ENCODE measurements at places on chromosomes 16 and 17.

- DNase-seq = no peak
Measured at GRCh38 chr17:75087182-75087557, 584 bp upstream of the SLC16A5 start.

- DNase-seq = no peak
Measured at GRCh38 chr17:27743281-27743885, 56.9 kb downstream of the NOS2 start.

GRCh38 chr17:79741751-79742588 lies 11.2 kb downstream of the ENPP7 start:
- peak; percentile 25 for DNase-seq

GRCh38 chr17:7587420-7588151 lies 2.3 kb downstream of the SOX15 start:
- no peak for DNase-seq

DNA sequence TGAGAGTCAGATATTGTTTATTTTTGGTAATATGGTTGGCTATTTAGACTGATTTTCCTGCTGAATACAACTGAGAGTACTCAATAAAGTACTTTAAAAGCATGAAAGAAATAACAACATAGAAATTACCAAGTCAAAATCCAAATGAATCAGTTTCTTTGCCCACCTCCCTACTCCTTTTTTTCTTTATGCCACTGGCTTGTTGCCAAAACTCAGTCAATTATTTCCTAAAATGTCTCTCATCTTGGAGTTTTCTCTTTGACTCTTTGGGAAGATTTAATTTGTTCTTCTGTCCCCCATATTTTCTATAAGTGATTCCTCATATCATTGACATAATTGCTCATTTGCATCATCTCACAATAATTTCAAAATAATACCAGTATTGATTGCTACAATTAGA lies 2.6 kb upstream of the OMG start:
- DNase-seq = no peak

GRCh38 chr17:28466521-28467048 lies 6.9 kb upstream of the SLC13A2 start:
- no peak for DNase-seq

DNA sequence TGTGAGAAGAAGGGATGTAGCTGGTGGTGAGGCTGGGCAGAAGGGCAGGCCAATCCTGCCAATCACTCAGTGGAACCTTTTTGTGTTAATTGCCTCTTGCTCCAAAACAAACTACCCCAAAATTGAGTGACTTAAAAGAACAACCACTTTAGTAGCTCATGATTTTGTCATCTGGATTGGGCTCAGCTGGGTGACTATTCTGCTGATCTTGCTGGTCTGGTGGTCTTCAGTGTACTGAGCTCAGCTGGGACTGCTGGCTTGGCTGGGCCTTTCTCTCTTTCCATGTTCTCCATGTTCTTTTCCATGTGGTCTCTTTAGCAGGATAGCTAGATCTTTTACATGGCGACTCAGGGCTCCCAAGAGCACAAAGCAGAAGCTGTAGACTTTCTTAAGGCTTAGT lies 37.7 kb upstream of the SDK2 start:
- no peak for DNase-seq

- no peak for DNase-seq
Measured at GRCh38 chr17:60598001-60598736, 1.8 kb upstream of the PPM1D start.

DNA sequence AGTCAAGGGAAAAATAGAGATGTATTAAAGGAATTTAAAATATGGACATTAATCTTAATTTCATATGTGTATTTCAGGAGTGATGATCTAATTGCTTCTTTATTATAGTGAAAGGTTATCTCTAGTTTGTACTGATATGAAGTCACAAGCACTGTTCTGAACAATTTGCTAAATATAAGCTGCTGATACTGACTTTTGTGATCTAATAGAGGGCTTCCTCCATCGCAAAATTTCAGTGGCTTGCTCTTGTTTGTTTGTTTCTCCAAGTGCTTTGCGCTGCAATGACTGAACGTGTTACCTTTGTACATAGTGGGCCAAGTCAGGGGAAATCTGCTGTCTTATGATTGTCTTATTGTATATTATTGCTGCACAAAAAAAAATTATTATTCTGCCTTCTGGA lies 307.0 kb downstream of the KCNJ2 start:
- no peak for DNase-seq

- no peak for DNase-seq
Measured at GRCh38 chr17:1123921-1124715, 55.7 kb downstream of the ABR start.

GRCh38 chr17:77212833-77213777 lies 72.3 kb downstream of the SEC14L1 start:
- DNase-seq = no peak

DNA sequence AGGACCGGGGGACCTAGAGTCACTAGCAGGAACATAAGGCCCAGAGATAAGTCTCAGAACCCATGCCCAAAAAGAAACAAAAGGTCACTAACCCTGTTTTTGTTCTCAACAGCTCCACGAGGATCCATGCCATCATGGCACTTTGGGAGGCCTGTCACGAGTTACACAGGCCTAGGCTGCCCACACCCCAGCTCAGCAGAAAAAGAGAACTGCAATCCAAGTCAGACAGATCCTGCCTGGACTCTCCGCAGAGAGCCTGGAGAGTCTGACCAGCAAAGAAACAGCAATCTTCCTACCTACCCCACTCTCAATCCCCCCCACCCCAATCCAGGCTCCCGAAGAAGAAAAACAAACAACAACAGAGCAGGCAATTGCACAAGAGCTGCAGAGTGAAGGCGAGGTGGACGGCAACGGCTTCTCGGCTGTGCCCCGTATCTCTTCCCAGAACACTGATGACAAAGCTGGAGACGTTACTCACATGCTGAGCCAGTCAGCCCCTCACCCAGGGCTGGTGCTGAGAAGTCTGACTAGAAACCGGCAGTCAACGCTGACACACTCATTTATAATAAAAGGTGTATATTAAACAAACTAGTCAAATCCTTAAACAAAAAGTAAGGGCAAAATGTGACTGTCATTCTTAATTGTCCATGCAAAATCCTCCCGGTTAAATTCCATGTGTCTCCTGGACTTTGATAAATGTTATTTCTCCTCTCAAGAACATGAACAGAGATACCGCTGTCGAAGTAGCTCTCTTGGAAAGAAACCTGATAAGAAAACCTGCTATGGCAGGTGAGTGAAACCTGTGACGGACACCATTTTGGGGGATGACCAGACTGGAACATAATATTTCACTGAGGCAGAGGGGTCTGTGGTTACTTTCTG lies 89.3 kb downstream of the SMG6 start:
- no peak for DNase-seq

- no peak for DNase-seq
Measured at GRCh38 chr16:69599731-69600130, 34.0 kb downstream of the NFAT5 start.

- DNase-seq = no peak
Measured at GRCh38 chr16:68046106-68046505, 23.0 kb downstream of the DUS2 start.

DNA sequence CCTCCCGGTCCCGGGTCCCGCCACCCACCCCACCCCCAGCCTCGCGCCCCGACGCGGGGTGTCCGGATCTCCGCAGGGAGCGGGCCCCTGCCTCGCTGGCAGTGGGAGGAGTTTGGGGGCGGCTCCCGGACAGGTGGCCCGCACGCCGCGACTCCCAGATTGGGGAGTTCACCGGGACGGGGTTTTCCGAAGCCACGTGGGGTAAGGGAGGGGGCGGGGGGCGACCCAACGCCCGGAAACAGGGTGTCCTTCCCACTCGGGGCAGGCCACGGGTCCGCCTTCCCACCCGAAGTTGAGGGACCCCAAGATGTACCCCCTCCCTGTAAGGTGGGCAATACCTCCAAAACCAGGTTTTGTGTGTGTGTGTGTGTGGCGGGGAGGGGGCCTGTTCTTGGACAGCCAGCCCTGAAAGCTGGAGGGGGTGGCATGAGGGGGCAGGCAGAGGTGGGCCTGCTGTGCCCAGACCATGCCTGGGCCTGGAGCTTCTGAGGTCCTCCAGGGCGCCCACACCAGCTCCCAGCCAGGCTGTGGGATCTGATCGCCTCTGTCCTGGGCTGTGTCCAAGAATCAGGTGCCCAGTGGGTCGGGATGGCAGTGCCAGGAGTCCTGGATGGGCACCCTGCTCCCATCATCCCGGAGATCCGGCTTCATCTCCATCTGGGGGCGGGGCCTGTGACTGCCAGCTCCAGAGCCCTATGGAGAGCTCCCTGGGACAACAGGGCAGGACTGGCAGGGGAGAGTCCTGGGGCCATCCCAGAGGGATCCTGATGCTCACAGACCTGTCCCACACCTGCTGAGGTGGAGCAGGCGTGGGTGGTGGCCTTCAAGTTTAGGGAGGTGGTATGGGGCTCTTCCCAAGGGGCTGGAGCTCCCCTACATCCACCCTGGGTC lies 767 bp downstream of the SYNGR2 start:
- DNase-seq = no peak

DNA sequence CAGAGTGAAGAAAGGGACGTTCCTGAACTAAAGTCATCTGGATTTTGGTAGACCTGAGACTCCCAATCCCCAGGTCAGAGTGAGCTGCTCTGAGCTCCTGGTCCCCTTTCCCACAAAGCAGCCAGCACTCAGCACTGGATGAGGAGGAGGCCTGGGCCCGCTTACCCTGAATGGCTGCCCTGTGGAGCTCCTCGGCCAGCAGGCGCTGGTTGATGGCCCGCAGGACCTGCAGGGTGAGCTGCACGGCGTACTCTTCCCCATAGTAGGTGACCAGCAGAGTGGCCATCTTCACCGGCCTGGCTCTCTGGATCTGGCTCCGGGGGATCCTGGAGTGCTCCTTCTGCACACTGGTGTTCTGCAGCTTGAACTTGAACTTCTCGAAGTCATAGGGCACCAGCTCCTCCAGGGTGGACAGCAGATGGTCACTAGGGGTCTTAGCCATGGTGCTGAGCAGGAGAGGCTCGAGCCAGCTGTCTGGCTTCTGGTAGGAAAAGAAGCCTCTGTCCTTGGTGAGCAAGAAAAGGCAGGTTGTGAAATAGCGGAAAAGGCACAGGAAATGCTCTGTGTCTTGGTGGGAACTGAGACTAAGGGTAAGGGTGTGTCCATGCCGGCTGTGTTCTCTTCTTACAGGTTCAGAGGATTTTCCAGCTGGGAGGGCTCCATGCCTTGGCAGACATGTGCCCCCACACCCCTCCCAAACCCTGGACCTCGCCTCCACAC lies at the start of gene MEFV:
TSS of gene MEFV (minus strand) at position 488 of the 720 bp plus-strand sequence. CDS start at position 442, 46 bp downstream.
- DNase-seq = no peak

DNA sequence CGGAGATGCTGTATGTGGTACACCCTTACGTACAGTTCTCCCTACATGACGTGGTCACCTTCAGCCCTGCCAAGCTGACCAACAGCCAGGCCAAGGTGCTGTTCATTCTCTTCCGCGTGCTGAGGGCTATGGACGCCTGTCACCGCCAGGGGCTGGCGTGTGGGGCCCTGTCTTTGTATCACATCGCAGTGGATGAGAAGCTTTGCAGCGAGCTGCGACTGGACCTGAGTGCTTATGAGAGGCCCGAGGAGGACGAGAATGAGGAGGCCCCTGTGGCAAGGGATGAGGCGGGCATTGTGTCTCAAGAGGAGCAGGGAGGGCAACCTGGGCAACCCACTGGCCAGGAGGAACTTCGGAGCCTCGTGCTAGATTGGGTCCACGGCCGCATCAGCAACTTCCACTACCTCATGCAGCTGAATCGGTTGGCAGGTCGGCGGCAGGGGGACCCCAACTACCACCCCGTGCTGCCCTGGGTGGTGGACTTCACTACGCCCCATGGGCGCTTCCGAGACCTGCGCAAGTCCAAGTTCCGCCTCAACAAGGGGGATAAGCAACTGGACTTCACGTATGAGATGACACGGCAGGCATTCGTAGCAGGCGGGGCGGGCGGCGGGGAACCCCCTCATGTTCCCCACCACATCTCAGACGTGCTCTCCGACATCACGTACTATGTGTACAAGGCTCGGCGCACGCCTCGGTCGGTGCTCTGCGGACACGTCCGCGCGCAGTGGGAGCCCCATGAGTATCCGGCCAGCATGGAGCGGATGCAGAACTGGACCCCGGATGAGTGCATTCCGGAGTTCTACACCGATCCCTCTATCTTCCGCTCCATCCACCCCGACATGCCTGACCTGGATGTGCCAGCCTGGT lies 1.4 kb downstream of the WDR81 start:
- no peak for DNase-seq

DNA sequence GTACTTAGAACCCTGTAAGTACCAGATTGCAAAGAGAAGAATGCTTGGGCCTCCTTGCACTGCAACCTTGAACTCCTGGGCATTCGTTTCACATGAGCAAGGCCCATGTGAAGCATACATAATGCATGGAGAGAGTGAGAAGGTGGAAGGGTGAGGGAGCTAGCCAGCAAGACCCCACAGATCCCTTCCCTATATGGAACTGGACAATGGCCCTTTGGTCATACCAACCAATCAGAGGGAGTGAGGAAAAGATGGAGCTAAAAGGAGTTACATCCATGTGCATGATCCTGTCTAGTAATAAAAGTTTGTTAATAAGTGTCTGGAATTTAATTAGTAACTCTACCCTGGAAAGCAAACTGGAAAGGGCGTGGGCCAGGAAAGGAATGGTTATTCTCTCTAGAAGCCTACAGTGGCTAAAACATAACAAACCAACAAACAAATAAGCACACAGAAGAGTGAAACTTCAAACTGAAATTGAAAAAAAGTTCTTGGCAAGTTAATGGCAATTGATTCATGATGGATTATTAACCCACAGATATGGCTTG lies 29.6 kb downstream of the DNAH3 start:
- no peak for DNase-seq

DNA sequence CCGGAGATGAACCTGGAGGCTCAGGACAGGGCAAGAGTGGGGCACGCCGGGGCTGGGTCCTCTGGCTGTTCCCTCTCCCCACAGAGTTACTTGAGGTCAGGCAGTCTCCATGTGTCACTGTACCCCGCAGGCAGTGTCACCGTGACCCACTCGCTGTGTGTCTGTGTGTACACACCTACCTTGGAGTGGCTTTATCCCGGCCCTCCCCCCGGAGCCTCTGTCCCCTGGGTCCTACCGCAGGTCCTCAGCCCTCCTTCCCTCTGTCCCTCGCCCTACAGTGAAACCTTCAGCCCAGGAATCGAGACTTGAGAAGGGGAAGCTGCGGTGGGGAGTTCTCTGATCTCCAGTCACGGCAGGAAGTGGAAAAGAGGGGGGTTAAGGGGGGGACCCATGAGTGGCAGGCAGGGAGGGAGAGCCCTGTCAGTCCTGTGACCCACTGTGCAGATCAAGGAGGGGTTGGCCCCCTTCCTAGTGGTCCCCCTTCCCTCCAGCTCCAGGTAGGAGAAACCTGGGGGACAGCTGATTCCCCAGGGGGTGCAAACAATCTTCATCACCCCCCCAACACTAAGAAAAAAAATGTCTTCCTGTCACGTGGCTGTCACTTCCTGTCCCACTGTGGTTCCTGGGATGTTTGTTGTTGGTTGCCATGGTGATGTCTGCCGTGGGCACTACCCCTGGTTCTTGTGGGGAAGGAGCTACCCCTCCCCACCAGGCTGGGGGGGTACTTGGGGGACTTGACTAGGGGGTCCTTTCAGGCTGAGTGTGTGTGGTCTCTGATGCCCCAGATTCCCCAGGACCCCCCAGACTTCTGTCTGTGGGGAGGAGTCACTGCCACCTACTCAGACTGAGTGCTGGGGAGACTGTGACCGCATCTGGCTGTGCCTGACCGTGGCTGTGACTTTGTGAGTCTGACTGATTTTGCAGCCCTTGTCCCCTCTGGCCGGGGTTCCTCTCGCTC lies 13.7 kb downstream of the RARA start:
- DNase-seq = peak; percentile 90

GRCh38 chr17:68260051-68260762 lies 12.4 kb downstream of the AMZ2 start:
- no peak for DNase-seq

GRCh38 chr17:44982113-44982702 lies 14.1 kb upstream of the C1QL1 start:
- DNase-seq = no peak

All from thymus (tissue), 14 donors.